NCI-H774 (cell line): ENCODE measurements at places on chromosomes 6 and 20.

DNA sequence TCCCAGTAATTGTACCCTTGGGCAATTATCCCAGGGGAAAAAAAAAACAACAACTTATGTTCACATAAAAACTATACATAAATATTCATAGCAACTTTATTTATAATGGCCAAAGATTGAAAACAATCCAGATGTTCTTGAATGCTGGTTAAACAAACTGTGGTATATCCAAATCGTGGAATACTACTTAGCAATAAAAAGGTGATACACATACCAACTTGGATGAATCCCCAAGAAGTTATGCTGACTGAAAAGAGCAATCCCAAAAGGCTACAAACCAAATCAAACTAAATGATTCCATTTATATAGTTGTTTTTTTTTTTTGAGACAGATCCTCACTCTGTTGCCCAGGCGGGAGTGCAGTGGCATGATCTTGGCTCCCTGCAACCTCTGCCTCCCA lies 129.7 kb downstream of the QRSL1 start:
- no peak for DNase-seq

DNA sequence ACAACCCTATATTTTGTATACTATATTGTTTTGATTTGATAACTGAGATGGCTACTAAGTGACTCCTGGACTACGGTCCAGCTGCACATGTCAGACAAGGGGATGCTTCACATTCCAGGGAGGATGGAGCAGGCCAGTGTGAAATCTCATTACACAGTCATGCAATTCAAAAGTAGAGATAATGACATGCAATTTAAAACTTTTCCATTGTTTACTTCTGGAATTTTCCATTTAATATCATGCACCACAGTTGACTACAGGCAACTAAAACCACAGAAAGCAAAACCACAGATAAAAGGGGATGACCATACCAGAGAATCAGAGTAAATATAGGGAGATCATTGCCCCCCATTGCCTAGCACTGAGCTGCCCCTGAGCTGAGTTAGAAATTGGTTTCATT lies 366.4 kb downstream of the BTBD9 start:
- no peak for DNase-seq

- no peak for DNase-seq
Measured at GRCh38 chr6:128597004-128597403, 76.6 kb upstream of the PTPRK start.

- no peak for DNase-seq
Measured at GRCh38 chr6:152091851-152092341, 284.4 kb downstream of the ESR1 start.

DNA sequence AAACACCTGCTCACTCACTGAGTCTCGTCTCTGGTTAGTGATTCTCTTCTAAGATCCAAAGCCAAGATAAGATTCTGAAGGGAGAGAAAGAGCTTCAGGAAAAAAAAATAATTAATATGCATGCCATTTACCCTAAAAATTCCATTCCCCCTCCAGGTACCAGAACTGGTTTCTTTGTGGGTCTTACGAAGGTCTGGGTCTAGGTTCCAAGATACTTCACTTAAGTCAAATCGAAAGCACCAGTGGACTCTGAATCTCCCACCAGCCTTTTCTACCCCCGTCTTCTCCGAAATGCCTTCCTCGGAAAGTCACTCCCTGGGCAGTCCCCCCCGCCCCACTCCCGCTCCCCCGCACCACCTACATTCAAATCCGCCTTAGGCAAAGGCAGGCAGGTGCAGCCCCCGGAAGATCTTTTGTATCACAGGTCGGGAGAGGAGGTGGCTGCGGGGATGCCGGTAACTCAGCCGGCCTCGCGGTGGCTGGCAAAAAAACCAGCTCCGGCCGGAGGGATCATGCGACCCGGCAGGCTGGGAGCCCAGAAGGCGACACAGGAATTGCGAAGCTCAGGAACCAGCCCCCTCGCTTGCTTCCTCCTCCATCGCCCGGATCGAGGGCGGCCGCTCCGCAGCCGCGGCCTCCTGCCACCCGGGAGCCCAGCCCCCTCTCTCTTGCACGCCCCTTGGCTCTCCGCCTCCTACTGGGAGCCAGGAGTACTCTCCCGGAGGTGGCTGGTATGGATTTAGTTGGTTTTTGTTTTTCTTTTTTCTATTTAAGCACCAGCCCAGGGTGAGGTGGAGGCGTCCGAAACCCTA lies at the start of gene BCL2L1:
Gene BCL2L1, minus strand, starts transcription at position 612 of the 812 bp plus-strand sequence. CDS start 650 bp downstream, outside the sequence.
- DNase-seq = peak; percentile 65

GRCh38 chr6:122369536-122369935 lies 29.9 kb upstream of the HSF2 start:
- DNase-seq = no peak

DNA sequence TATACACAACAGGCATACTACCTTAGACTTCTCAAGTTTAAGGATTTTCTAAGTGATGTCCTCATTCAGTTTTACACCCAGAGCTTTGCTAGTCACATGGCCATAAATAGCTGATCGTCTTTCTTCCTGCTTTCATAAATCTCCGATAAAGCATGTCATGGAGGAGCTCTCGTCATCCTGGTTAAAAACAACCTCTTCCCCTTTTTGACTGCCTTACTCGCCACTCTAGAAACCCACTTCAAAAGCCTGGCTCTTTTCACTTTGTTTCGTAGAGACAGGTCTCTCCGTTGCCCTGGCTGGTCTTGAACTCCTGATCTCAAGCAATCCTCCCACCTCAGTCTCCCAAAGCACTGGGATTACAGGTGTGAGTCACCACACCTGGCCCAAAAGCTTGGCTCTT lies 67.0 kb upstream of the SMIM29 start:
- DNase-seq = no peak

DNA sequence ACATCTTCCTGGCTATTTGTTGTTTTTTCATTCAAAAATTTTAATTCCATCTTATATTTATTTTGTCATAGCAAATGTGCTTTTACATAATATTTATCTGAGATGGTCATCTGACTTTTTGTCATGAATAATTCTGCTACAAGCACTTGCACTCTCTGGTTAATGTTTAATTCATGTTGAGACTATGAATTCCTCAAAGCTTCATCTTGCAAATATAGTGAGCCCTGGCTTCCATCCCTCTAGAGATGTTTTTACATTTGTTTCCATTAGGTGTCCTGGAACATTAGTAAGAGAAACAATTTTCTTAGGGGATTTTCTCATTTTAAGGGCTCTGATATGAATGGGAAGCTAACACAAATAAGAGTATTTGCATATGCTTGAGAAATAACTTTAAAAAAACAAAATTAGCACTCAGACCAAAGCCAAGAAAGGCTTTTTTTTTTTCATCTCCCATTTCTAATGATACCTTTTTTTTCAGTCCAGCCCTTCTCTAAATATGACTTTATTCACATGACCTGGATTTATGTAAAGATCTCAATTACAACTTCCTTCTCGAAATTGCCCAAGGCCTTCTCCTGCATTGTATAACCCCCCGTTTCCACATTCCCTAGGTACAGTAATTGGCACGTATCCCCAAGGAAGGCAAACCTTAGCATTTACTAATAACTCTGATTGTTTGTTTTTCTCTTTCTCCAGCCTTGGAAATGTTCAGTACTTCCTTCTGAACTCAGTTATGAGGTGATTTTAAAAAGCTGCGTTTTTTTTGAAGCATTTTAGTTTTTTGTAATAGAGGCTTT lies 797.0 kb upstream of the GJE1 start:
- no peak for DNase-seq

DNA sequence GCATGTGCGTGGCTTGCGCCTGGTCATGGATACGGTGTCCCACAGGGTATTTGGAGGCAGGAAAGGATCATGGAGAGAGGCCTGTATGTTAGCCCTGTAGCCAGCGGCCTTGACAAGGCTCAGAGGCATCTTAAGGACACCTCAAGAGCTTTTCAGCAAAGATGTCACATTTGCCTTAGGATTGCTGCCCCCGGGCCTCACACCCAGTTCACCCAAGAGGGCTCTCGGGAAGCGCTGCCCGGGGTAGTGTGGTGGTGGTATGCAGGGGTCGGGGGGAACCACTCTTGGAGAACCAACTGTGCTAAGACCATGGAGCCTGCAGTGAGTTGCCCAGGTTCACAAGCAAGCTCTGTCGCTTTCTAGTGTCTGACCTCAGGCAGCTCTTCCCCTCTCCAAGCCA lies 36.9 kb upstream of the VSTM2L start:
- DNase-seq = no peak

DNA sequence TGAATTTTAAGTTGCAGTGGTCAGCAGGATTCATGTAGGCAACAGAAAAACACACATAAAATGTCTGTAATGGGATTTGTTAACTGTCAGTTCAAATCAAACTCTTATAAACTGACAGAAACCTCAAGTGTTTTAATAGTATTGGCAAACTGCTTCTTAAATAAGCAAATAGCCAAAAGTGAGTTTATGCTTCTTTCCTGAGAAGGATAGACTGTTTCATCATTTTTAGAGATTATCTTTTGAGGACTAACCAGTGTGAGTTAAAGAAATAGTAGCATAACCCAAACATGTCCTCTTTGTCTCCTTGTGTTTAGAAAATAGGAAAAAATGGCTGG lies 68.0 kb downstream of the AIG1 start:
- no peak for DNase-seq

GRCh38 chr6:126548300-126548699 lies 208.4 kb downstream of the CENPW start:
- no peak for DNase-seq

GRCh38 chr6:4606821-4607704 lies 169.1 kb upstream of the CDYL start:
- DNase-seq = peak; percentile 75

DNA sequence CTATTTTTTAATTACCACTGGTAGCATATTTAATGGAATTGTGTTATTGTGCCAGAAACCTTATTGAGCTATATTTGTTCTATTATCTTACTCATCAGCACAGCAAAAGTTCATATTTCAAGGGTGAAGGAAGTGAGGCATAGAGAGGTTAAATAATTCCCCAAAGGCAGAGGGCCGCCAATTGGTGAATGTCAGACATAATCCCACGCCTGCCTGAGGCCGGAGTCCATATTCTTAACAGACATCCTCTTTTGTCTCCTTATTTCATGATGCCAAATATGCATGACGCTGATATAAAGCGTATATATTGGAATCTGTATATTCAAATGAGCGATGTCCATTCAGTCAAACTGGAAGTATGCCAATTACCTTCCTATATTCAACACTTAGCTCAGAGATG lies 505.0 kb upstream of the SLC35B3 start:
- DNase-seq = peak; percentile 15

DNA sequence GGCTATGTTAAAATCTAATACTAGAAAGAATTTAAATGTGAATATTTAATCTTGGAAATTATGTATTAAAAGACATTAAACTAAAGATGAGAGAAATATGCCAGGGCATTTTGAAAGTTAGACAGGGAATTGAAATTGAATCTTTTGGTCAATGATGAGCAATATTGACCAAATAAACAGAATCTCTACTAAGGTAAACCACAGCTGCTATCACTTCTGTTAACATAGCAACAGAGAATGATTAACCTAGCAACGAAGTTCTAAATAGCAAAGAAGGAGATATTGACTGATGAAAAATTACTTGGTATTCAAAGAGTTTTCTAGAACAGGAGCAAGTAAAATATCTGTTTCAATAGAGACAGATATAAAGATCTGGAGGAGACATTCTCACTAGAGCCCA lies 45.2 kb upstream of the RSPO3 start:
- DNase-seq = no peak

GRCh38 chr6:13398421-13398994 lies 70.2 kb upstream of the TBC1D7 start:
- DNase-seq = no peak

DNA sequence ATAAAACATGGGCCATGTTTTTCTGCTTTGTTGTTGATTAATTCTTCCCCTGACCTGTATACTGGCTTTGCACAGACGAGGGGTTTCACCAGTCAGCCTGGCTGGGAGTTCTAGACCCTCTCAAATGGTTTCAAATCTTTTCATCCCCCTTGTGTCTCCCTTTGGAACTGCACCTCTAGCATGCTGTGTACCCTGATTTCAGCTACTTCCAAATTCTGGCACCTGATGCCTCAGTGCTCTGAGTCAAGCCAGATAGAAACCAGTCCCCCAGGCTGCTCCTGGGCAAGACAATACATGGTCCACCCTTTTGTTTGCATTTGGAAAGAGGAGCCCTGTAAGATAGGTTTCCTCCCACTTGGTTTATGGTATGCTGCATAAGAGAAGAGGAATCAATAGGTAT lies 290.2 kb downstream of the BTBD3 start:
- DNase-seq = no peak

GRCh38 chr6:158561321-158561884 lies 1.5 kb downstream of the TMEM181 start:
- no peak for DNase-seq

DNA sequence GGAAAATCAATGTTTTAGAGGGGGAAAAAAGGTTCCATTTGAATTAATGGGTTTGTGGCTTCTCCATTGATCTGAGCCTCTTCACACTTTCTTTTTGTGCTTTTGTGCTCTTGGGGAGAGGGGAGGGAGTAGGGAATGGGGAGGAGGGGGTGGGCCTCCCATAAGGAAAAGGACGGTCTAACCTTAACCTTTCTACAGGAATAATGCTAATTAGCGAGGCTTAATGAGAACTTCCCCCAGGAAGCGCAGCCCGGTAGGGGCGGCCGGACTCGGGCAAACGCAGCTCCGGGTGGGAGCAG lies 103.0 kb downstream of the NOL4L start:
- no peak for DNase-seq

- DNase-seq = no peak
Measured at GRCh38 chr6:29995340-29995777, 53.0 kb downstream of the HLA-A start.

DNA sequence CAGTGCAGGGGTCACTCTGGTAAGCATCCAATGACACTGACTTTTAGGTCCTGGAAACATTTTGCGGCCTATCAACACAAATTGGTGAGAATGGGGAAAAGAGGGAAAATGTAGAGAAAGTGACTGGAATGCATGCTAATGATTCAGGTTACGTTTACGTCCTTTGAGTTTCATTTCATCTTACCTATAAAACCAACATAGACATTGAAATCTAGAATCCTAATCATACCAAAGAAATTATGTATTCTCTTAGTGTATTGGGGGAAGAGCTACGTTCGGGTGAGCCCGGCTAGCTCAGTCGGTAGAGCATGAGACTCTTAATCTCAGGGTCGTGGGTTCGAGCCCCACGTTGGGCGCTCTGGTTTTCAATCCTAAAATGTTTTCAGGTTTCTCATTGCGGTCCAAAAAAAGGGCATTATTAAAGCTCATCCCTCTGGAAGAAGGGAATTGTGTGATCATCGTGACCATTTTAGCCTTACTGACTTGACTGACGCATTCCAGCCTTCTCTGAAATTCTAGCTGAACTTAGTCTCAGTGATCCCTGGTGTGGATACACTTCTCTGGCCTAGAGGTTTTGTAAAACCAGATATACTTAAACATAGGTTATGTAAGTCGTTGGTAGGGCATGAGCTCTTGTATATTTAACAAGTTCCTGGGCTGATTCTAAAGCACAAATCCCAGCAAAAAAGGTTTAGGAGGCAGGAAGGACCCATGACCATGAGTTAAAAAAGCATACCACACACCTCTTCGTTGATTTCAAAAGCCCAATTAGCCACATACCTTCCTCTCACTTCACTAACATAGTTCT lies 18.3 kb downstream of the HMGN4 start:
- DNase-seq = peak; percentile 71
